ENCODE measurements at places on chromosomes 6 and 20. TPM values are rescaled to one million over a fixed set of nuclear protein-coding genes. Genes with fewer than 3 reads are reported as not detected.

DNA sequence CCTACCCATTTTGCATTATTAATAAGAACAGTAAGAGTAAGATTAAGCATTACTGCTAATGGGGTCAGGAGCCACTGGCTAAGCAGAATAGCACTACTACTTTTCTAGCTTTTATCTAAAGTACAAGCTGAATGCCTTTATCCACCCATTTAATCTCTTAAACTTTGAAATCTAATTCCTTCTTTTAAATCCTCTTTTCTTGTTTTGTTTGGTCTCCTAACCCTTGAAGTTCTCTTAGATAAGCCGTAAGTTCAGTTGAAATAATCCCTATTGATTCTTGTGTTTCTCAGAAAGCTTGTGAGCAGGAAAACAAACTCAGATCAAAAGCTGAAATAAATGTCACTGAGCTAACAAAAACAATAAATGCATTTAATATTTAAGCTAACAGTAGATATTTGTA, 380.2 kb downstream of the TBC1D32 start:
- DNase-seq: no peak

The TMEM170B gene
- 6.3 TPM for polyA plus RNA-seq

DNA sequence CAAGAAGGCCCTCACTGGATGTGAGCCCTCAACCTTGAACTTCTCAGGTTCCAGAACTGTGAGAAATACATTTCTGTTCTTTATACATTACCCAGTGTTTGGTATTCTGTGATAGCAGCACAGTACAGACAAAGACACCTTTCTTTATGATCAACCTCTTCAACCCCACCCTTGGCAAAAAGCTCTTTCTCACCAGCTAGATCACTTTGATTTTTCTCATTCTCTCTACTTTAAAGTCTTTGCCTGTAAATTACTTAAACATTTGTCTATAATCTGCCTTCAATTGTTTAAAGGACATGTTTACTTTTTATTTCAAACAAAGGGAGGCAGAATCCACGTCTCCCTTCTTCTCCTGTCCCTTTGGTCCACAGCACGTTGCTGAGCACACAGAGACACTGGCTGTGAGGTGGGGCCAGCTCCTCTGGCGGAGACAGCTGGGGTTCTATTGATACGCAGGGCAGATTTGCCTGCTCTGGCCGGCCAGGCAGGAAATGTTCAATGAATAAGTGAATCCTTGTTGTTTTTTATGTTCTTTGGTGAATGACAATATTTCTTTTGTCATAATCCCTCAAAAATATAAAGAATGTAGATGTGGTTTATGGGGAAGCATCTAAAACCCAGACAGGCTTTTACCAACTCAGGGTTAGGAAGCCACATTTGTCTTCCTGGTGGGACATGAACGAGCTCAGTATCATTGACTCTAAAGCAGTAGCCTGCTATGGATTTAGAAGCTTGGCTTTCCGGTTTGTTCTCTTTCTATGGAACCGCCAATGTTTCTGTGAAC, 52.9 kb downstream of the NEDD9 start:
- DNase-seq: no peak

DNA sequence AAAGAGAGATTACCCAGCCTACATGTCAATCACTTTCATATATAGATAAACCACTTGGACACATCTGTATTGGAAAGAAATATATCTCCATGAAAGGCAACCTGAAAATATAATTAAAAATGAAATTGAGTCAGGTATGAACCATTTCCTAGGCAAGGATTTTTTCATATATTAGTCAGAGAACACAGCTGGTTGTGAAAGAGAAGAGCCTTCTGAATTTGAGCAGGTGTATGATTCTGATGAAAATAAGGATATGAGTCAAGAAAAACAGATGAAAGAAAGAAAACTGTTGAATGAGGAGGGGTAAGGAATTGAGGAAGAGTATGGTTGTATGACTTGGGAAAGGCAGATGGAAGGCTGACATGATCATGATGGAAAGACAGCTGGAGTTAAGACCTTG, 441.1 kb downstream of the HAO1 start:
- no peak for DNase-seq

DNA sequence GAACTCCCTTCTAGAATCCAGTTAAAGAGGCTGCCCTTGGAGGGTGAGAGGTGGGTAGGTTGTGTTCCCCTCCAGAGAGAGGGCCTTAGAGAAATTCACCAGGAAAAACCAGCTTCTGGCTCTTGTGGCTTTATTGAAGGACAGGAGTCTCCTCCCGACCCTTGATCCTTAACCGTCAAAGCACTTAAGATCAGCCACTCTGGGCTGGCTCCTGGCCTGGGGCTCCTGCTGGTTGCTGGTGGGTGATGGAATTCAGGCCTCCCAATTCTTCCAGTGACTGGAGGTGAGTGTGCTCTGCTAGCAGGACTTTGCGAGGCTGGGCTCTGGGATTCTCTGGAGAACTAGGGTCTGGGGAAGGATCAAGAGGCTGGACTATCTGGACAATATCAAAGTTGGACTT, 75.6 kb upstream of the LGSN start:
- DNase-seq: no peak

DNA sequence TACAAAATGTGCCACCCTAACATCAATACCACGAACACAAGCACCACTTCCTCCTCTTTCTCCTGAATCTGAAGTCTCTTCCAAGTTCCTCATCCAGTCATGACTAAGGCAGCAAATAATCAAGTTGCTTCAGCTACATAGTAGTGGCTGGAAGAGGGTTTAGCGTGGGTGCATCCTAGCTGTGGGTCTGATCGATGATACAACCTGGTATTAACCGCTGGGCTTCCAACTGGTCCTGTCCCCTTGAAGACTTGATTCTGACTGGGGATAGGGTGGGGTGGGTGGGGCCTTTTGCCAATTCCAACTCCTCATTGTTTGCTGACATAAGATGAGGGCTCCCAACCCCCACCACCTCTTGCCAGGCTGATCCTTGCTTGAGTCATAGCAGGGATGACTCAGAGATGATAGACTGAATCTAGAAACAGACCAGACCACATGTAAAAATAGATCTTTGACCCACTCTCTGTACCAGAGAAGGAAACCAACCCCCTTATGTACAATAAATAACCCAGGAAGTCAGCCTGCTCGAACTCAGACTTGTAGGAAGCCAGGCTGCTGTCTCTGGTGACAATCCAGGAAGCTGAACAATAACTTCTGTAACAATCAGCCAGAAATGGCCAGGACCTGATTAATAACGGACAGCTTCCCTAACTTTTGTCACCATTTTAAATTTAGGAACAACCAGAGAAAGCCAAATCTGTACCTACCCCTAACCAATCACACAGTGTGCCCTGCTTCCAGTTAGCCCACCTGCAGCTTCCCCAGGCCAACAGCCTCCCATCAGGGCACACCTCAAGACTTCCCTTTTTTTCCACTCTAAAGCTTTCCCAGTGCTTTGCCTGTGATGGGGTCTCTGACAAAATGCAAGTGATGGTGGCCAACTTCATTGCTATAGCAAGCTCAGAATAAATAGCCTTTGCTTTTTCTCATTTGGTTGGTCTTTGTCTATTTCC, 68.9 kb upstream of the FAM184A start:
- DNase-seq: no peak

The MYLK2 gene
- 54.0 TPM for polyA plus RNA-seq

- no peak for DNase-seq
Measured at GRCh38 chr20:17912916-17913315, 55.7 kb downstream of the SNX5 start.

DNA sequence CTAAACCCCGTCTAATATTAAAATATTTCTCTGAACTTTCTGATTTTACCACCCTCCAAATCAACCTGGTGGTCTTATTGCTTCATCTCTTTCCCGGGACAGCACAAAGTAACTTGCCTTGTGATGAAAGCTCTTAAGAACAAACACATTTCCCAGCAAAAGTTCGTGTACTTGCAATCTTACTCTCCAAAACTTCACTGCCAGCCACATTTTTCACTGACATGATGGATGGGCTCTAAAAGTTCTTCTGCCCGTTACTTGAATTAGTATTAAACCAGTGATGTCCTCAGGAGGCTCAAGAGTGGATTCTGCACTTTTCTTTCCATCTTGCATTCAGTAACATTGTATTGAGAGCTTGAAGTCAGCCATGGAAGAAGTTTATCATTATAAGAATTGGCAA, 731.6 kb upstream of the GJE1 start:
- DNase-seq: peak; percentile 16

The NFYA gene
- polyA plus RNA-seq: 26.7 TPM

GRCh38 chr6:29558439-29559079, 973 bp downstream of the UBD start:
- no peak for DNase-seq

- DNase-seq: no peak
Measured at GRCh38 chr20:58021481-58021880, 207.0 kb downstream of the ANKRD60 start.

GRCh38 chr20:56453352-56453751, 15.1 kb upstream of the RTF2 start:
- DNase-seq: no peak

DNA sequence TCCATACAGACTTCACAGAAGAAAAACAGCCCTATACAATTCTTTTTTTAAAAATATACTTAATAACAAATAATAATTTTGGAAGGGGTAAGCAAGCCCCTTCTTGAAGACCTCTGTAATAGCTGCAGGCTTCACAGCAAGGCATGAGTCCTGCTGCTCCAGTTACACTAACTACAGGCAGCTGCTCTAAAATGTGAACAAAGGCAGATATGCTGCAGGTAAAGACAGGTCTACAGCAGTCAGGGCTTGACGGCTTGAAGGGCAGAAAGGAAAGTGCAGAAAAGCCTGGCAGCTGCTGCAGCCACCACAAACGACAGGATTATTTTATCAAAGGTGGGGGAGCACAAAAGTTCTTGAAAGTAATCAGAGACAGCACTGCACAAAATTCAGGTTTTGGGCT, 11.3 kb downstream of the FAXC start:
- DNase-seq: no peak

The SRPK1 gene
- 16.0 TPM for polyA plus RNA-seq

DNA sequence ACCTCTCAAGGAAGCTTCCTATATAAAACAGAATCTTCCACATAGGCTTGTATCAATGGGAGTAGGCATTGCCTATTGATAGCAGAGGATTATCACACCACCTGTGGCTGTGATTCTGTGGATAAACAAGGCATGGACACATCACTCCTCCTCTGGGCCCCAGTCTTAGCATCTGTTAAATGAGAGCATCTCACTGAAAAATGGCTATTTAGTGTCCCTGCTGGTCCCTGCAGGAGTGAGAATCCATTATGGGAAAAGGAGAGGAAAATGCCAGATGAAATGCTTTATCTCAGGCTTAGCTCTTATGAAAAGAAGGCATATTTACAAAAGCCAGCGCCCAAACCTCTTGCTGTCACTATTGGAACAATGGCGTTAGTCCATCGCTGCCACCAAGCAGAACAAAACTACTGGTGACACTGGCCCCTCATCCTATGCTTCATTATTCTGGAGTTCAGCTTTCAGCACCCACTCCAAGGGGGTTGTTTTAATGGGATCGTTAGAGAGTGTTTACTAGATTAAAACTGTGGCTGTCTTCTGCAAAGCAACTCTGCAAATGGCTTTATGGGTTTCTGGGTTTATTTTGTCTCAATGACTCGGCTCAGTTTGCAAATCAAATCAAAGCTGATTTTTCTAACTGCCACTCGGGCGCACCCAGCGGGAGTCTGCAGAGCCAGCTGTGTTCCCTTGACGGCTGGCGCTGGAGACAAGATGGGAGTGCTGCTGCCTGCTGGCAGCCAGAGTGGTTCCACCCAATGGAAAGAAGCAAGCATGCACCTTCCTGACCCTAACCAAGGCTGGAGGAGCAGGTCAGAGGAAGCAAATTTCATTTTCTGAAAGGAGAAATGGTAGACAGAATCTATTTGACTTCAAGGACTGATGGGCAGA, 658.8 kb upstream of the CHD6 start:
- no peak for DNase-seq

The CDSN gene
- not detected for polyA plus RNA-seq

- no peak for DNase-seq
Measured at GRCh38 chr6:119453242-119454200, 104.0 kb upstream of the MAN1A1 start.

The FAM83C gene
- 0.17 TPM for polyA plus RNA-seq

DNA sequence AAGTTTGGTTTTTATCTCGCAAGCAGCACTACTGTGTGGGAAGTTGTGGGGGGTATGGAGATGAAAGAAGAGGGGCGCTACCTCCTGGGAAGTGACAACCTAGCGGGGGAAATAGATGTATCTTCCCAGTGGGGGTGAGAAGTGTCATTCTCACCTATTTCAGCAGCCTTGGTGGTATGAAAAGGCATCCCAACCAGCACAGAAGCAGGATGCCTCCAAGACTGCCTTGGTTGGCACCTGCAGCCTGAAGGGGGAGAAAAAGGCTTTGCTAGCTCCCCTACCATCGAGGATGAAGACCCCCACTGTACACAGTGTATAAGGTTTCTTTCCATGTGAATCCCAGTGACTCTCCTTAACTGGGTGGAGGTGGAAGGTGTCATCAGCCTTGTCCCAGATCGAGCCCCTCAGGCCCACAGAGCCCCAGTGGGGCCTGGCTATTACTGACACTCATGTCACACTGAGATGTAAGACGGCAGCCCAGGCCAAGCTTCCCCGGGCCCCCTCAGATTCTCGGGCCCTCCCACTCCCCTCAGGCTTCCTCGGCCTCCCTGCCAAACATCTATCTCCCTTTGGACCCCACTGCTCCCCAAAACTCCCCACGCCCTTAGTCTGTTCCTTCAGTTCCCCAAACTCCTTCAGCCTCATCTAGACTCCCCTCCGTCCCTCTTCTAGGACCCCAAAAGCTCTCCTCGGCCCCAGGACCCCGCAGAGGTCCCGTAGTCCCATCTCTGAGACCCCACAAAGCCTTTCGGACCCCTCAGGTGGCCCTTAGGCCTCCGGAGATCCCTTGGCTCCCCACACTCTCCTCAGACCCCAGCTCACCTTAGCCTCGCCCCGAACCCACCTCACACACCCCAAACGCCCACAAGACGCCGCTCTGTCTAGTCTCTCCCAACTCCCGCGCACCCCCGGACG, 688 bp downstream of the COMMD7 start:
- DNase-seq: no peak

GRCh38 chr6:125950293-125950692, 6.3 kb upstream of the HINT3 start:
- DNase-seq: no peak

DNA sequence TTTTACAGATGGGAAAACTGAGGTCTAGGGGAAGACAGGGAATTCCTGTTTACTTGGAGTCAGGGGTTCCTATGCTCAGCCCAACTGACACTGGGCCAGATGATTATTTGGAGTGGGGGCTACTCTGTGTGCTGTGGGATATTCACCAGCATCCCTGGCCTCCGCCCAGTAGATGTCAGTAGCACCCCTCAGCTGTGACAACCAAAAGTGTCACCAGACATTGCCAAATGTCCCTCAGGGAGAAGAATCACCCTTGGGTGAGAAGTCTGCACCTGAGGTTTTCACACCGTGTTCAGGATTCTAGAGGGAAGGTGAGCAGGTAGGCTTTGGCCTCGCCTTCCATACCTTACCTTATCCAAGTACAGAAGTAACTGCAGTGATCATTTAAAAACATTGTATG, 27.6 kb downstream of the CDH26 start:
- DNase-seq: no peak

GRCh38 chr6:131208787-131209186, 73.5 kb downstream of the AKAP7 start:
- DNase-seq: no peak
